Activated CD4-positive, alpha-beta T cell treated with anti-CD3 and anti-CD28 coated beads, Interleukin-10, Interleukin-2, amounts not matched to agents 100 ng/mL and 50 ng/mL, durations not matched to agents 16 hours and 8 hours (primary cell): ENCODE measurements at places on chromosomes 7 and 10.

- no peak for DNase-seq
These were observed 40.6 kb upstream of the PTPRZ1 start for GRCh38 chr7:121832347-121832746.

DNA sequence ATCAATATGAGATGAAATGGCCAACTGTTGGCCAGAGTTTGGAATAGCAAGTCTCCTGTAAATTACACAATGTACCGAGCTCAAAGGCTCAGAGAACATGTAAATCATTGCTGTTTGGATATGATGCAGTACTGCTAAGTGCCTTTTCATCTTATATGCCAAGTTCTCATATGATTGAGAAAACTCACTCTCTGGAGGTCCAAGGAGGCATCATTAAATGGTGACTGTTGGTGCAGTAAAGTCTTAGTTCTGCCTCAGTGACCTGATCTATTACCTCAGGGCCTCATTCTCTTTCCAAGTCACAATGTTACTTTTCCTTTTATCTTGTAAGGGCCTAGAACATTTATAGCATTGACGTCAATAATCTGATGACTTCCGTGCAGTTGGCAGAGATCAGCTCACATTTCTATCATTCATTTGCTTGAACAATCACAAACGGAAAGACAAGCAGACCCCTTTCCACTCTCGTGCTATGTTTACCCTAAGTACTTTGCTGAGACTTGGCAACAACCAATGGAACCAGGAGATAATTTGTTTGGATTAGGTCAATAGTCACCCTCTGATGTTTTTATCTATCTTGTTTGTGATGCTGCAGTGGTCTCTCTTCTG lies 32.6 kb upstream of the PDK4 start:
- DNase-seq: no peak

- DNase-seq: no peak
These were observed 9.8 kb upstream of the DENND2A start for GRCh38 chr7:140650367-140650766.

GRCh38 chr10:103041391-103041790 lies 123.3 kb downstream of the CNNM2 start:
- DNase-seq: no peak

DNA sequence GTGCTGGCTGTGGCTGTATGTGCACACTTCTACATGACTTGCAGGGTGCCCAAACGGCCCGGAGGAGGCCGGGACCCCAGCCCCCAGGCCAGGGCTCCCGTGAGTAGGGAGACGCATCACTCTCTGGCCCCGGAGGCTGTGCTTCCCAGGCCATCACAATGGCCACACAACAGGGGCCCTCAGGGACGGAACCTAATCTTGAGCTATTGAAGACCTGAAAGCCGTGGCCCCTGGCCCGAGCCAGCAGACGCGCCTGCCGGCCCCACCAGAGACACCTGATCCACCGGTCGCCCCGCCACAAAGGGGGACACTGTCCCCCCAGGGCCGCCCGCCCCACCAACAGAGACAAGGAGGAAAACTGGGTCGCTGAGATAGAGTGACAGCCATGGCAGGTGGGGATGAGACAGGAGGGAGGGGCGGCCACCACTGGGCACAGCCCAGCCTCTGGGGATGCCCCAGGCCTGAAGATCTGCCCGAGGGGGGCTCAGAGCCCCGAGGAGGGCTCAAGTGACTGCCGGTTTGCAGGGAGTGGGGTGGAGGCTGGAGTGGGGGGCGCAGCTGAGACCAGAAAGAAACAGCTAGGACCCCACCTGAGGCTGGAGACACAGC lies 10.2 kb upstream of the LFNG start:
- DNase-seq: no peak

DNA sequence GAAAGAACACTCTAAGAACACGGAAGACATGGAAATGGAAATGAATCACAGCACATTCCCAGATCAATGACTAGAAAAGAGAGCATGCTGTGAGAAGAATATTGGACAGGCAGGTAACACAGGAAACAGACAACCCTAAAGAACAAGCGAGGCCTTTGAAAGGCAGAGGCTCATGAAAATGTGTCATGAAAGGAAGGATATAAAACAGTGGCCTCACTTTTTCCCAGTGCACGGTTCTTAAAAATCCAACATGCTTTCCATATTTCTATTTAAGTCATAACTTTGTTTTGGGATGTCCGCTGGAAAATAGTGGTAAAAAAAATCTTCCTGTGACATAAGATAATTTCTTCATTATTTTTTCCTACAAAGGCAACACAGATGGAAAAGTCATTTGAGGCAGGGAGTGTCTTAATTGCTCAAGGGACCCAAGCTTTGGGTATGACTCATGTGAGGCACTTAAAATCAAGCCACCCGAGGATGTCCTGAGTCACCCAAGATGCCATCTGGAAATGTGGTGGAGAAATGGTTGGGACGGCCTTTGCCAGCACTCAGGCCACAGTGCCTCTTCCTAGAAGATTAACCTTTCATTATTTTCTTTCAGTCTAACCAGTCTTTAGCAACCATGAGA lies 17.0 kb downstream of the ITIH5 start:
- no peak for DNase-seq

DNA sequence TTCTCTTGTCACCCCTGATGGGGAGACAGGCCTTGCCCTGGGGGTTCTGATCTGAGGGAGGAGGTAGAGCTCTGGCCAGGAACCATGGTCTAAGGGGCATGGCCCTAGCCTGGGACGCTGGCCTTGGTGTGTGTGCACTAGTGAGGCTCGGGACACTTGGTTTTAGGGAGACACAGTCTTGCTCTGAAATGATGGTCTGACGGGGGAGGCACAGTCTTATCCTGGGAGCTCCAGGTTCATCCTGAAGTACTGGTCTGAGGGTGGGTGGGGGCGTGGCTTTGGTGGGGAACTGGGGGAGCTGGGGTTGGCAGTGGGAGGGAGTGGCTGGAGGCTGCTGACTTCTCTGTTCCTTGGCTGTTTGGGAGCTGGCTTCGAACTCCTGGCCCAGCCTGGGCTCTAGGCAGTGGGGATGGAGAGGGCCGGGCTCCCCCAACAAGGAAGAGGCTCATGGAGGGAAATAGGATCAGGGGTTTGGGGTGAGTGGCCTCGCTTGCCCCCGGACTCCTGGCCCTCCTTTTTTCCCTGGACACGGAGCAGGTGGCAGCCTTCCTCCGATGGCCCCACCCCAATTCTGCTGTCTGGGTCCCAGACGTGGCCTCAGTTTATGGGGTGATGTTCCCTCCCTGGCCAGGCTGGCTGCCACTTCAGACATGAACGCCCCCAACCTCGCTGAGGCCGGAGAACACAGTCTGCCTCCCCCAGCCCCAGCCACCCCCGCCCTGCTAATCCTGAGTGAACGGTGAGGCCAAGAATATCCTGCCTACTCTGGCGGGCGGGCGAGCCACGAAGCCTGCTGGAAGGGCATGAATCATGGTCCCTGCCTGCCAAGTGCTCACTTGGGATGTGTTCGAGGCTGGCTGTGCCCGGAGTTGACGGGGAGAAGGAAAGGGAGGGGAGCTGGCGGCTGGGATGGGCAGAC lies 43.5 kb downstream of the TMEM270 start:
- DNase-seq: no peak

DNA sequence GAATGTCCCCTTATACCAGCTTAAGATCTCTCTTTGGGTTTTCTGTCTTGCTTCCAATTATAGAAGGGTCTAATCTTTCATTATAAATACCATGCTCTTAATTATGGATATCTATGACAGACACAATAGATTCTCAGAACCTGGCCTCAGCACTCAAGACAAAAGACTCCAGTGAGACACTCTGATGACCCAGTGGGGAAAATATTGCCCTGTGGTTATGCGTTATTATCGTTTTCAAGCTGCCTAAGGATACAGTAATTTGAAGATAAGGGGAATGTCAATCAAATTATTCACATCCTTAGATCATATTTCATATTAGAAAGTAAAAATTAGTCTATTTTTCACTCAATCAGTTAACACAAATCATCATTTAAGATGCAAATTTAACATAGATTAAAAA lies 748.8 kb downstream of the XPNPEP1 start:
- no peak for DNase-seq

- DNase-seq: no peak
These were observed 12.5 kb downstream of the RNF32 start for GRCh38 chr7:156652886-156653568.

- no peak for DNase-seq
These were observed 31.9 kb downstream of the SLK start for GRCh38 chr10:103998805-103999204.

- DNase-seq: no peak
These were observed 194.0 kb downstream of the TAX1BP1 start for GRCh38 chr7:27933671-27934565.

GRCh38 chr10:126732868-126733267 lies 62.4 kb upstream of the C10orf90 start:
- DNase-seq: no peak

DNA sequence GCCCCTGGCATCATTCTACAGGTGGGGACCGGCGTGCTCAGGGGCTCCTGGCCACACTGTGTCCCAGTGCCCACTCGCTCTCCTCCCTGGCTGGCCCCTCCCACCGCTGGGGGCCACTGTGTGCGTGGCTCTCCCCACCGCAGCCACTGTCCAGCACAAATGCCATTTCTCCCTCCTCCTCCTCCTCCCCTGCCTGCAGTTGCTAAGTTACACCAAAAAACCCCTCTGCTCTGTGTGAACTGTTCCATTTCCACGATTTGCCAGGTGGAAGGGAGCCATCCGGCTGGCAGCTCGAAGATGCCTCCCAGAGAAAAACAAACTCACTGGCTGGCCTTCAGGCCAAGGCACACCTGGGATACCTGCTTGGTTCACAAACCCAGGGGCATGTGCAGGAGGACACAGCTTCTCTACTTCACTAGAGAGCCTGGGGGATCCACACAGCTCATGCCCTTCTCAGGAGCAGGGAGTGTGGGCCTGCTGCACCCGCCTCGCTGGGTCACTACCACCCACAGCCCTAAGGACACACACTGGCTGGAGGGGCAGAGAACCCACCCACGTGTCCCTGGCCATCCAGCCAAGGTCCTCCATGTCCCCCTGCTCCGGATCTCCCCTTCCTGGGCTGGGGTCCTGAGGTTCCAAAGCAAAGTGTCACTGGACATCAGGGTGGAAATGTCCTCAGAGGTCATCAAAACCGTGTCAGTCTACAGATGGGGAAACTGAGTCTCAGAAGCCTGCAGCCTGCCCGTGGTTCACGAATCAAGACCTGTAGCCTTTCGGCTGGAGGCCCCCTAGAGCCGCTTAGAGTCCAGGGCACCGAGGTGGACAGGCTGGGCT lies 1.7 kb downstream of the RASGEF1A start:
- DNase-seq: no peak

GRCh38 chr7:32178677-32179366 lies 108.6 kb upstream of the PDE1C start:
- DNase-seq: no peak

DNA sequence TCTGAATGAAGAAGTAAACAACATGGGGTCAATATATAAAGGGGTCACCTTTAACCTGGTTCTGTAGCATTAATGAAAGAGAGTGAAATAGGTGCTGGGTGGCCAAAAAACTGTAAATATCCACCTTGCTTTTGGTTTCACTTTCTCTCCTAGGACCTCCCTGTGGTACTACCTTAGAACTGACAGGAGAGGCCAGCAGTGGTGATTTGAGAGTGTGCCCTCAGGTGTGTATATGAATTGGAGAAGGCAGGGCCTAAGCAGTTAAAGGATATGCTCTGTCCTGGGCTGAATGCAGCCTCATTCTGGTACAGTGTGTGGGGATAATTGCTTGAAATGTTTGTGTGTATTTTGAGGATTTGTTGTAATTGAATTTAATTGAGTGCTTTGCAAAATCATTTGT lies 62.0 kb downstream of the BBS9 start:
- DNase-seq: no peak

GRCh38 chr10:85849315-85849714 lies 517.3 kb downstream of the GRID1 start:
- DNase-seq: no peak

GRCh38 chr7:77393261-77393660 lies 22.9 kb downstream of the GSAP start:
- peak; percentile 85 for DNase-seq

DNA sequence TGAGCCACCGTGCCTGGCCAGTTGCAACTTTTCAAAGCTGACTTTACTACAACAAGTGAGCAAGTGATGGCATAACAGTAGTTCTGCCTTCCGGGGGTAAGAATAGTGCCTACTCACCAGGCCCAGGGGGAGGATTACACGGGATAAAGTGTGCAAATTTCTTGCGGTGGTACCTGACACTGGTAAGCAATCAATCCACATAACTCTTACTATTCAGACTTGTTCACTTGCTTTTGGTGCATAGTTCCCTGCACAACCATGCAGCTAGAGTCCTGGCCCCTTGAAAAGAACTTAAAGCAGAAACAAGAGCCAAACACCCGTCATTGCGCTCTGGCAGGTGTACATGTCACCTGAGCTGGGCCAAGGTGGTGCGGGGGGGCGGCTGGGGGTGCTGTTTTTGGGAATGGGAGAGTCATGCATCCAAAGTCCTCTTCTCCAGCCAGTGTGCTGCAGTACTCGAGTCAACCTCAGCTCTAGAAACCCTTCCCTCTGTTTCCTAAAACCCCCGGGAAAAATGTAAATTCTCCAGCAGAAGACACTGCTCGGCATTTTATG lies 5.4 kb upstream of the COBL start:
- no peak for DNase-seq

DNA sequence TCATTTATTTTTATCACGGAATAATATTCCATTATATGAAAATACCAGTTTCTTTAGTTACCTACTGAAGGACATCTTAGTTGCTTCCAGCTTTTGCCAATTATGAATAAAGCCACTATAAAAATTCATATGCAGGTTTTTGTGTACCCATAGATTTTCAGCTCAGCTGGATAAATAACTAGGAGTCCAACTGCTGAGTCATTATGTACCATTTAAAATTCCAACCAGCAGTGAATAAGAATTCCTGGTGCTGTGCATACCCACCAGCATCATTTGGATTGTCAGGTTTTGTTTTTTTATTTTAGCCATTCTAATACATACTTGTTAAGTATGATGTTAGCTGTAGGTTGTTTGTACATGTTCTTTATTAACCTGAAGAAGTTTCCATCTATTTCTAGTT lies 14.5 kb downstream of the FAM24B start:
- no peak for DNase-seq

GRCh38 chr7:44538093-44538797 lies 2.9 kb downstream of the NPC1L1 start:
- DNase-seq: no peak

DNA sequence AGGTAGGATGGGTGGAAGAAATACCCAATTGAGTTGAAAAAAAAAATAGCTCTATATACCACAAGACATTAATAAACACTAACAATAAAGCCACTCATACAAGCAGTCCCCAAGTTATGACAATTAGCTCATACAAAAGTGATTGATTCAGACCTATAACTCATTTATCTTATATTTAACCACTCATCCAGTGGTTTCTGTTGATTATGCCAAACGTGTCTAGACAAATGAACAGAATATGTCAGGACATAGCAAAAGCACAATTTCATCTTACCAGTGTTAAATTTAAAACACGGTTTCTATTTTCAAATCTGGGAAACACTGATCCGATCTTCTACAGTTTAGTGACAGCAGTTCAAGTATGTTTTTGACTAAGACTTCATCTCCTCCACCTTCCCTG lies 17.0 kb downstream of the ABI1 start:
- no peak for DNase-seq

- no peak for DNase-seq
These were observed 61.9 kb upstream of the CACUL1 start for GRCh38 chr10:118816471-118817168.
